Neuronal stem cell (in vitro differentiated cells): ENCODE measurements at places on chromosomes 2 and 18.
A peak's percentile ranks its signal among the peaks of the same experiment; 100 is the strongest.

DNA sequence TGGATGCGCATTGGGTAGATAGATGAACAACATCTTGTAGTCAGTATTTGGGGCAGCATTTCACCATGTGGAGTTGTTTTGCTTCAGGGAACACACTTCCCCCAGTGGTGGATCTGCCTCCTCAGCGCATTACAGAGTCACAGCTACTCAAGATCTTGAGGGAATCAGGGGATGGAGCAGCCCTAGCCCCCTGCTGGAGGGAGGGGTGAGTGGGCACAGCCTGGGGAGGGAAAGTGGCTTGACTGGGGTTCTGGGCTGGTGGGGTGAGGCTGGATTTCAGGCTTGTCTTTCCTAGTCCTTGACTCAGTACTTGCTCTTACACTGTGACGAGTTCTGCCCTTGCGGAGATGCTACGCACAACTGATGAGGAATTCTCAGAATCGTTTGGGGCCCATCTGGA is 271.0 kb upstream of the HS6ST1 start:
- DNase-seq: no peak

- no peak for DNase-seq
Observed at GRCh38 chr18:31267823-31268481, 50.0 kb upstream of the DSG1 start.

GRCh38 chr2:168678153-168678853 is 124.1 kb upstream of the NOSTRIN start:
- no peak for DNase-seq

DNA sequence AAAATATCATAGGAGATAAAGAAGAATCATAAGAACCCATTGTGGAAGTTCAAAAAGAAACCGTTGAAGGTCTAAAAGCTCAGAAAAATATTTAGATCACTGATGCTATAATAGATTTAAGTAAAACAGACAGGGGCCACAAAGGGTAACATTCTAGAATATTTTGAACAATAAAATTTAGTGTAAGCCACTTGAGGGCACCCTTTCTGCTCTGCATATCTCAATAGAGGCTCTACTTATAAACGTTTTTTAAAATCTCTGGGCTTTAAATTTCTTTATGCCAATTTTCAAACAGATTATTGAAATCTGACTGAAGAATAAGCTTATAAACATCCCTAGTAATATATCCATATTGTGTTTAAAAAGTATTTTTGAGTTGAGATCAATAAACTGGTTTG is 57.6 kb upstream of the IL1RL1 start:
- DNase-seq: no peak

GRCh38 chr18:3689986-3690763 is 240.2 kb downstream of the TGIF1 start:
- DNase-seq: no peak

DNA sequence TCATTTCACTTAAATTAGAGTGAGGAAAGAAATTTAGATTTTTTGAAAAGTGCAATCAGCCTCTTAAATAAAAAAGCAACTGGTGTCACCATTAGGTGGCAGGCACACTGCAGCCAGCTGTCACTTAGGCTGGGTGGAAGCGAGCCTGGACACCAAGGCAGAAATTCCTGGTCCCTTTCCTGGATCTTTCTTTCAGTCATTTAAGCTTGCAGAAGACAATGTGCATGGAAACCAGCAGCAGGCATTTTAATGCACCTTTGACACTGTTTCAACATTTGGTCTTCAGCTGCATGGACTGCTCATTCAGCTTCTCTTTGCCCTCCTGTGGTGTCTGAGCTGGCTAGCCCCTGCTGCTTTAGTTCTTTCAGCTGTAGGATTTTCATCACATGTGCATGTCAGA is 61.0 kb downstream of the AQP4 start:
- peak; percentile 26 for DNase-seq

- no peak for DNase-seq
Observed at GRCh38 chr18:10783941-10784340, 258.1 kb downstream of the NAPG start.

DNA sequence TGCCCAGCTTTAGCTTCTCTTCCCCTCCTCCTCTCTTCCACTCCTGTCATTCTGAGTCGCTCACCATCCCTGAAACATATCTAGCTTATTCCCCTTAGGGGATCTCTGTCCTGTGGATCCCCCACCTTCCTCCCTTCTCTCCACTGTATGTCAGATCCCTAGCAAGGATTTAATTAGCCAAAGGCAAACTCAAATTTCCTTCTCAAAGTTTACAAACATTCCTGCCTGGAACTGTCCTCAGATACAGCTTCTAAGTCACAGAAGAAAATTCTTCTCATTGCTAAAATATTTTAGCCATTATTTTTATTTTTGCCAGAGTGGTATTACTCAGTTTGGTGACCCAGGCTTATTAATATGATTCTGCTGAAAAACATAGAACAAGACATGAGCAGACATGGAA is 315.3 kb downstream of the CYP26B1 start:
- no peak for DNase-seq

GRCh38 chr2:171553858-171554257 is 31.6 kb downstream of the CYBRD1 start:
- DNase-seq: no peak

DNA sequence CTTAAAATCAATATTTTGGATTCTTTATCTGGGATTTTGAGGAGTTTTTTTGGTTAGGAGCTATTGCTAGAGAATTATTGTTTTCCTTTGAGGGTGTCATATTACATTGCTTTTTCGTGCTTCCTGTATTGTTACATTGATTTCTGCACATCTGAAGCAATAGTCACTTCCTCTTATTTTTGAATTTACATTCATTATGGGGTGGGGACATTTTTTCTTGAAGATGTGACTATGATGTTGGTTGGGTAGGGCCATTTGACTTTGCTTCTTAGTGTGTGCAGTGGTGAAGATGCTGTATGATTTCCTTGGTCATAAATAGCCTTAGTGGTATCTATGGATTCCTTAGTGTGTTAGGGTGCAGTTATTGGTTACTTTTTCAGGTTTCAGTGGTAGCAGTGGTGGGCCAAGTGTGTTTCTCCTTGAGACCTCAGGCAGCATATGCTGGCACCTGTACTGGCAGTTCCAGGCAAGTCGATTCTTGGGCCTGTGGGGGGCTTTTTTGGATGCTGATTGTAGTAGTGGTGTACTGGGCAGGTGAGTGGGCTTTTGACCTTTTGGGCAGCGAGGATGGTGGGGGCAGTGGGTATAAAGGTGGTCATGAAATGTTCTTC is 61.8 kb downstream of the ARHGAP25 start:
- DNase-seq: no peak

DNA sequence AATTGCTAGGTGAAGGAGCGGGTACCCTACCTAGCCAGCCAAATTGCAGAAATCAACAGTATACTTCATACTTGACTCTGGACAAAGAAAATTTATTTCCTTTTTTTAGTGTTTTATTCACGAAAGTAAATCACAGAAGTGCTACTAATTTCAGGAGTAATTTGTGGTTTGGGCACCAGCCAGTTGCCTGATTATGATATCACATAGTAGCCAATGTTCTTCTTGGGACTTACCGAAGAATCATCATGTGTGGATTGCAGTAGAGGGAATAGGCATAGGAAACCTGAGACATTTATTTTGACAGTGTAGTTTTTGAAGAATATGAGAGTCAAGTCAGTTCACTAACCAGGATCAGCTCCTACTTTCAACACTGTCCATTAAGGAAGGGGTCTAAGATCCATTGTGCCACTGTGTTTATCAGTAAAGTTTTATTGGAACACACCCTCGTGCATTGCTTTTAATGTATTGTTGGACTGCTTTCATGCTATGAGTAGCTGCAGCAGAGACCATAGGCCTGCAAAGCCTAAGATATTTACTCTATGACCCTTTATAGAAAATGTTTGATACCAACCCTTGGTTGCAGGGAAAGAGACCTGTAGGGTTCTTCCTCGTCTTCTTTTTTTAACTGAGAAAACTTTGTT is 32.1 kb downstream of the TNFRSF11A start:
- DNase-seq: no peak

DNA sequence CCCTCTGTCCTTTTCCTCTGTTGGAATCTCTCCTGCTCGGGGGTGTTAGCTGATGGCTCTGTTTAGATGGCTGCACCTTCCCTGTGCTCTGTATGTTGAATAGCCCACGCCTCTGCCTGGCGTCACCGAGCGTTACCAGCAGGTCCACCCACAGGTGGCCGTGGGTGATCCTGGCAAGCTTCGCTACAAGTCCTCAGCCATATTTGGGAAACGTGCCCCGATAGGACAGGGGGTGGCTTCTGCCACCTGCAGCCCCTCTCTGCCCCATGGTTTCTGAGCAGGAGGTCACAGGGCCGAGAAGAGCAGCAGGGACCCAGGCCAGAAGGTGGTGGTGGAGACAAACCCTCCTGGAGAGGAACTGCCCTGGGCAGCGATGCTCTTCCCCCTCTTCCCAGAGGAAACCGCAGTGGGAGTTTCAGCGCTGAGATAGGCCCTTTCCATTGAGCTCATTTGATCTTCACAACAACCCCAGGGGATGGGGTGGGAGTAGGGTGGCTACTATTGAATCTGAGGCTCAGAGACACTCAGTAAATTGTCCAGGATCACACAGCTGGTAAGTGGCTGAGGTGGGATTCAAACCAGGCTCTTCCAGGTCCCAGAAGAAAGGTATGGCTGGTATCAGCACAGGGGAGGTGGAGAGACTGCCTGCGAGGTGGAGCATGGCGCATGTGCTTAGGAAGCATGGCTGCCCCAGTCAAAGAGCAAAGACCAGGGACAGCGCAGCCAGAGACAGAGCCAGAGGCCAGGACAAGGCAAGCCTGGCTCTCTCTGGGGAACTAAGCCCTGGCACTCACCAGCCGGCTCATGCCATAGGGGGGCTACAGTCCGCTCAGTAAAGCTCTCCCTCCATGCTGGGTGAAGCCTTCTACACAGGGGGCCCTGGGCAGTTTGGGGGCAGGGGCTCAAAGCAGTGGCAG is 15.0 kb downstream of the NGEF start:
- DNase-seq: no peak

- DNase-seq: no peak
Observed at GRCh38 chr18:54159906-54160305, 64.6 kb downstream of the MBD2 start.

DNA sequence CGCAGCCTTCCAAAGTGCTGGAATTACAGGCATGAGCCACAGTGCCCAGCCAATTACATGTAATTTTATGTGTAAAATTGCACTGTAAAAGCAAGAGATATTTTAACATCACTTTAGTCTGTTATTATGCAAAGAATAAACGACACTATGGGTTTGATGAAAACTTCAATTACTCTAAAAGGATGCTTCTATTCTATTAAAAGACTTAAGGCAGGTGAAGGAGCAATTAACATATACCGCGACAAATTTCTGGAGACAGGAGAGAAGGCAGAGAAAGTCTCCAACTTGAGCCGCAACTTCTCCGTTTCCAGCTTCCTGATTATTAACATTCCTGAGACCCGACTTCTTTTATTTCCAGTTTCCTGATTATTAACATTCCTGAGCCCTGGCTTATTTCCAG is 53.7 kb downstream of the FAM210A start:
- DNase-seq: no peak

DNA sequence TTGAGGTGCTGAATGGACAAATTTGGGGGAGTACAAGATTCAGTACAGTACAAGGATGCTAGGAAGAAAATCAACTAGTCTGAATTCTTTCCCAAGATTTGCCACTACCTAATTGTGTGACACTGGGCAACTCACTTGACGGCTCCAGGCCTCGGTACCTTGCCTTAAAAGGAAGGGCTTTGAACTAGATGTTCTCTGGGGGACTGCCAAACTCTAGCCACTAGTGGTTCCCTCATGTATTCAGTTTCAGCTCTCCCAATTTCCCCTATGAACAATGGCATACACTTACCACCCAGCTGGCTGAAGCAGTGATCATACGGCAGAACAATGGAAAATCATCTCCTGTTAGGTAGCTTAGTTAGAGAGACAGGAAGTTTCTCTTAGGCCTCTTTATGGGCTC is 73.4 kb downstream of the VWC2L start:
- no peak for DNase-seq

- no peak for DNase-seq
Observed at GRCh38 chr18:13574761-13575160, 151.6 kb downstream of the FAM210A start.

GRCh38 chr2:30622452-30622851 is 175.4 kb downstream of the LCLAT1 start:
- no peak for DNase-seq

GRCh38 chr2:84966731-84967130 is 4.2 kb upstream of the KCMF1 start:
- DNase-seq: no peak

DNA sequence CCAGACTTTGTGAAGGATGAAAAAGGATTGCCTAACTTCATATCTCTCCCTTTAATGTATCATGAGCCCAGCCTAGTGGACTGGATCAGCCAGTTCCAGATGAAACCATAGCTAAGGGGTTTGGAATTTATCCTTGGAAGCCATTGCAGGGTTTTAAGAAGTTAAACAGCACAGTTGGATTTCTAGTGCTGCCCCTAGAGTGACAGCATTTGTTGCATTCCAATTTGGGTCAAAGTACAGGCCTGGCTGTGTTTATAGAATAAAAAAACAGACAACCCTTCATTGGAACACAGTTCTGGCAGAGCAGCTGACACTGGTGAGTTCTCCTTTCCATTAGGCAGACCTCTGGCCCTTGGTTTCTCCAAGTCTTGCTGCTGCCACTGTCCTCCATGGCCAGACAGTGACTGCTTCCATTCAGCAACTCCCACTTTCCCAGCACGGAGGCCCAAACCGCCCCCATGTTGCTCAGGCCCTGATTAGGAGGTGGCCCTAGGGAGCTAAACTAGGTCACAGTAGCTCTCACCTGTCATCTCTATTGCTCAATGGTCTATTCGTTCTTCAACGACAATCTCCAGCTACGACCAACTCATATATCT is 8.0 kb downstream of the GPR39 start:
- DNase-seq: no peak

DNA sequence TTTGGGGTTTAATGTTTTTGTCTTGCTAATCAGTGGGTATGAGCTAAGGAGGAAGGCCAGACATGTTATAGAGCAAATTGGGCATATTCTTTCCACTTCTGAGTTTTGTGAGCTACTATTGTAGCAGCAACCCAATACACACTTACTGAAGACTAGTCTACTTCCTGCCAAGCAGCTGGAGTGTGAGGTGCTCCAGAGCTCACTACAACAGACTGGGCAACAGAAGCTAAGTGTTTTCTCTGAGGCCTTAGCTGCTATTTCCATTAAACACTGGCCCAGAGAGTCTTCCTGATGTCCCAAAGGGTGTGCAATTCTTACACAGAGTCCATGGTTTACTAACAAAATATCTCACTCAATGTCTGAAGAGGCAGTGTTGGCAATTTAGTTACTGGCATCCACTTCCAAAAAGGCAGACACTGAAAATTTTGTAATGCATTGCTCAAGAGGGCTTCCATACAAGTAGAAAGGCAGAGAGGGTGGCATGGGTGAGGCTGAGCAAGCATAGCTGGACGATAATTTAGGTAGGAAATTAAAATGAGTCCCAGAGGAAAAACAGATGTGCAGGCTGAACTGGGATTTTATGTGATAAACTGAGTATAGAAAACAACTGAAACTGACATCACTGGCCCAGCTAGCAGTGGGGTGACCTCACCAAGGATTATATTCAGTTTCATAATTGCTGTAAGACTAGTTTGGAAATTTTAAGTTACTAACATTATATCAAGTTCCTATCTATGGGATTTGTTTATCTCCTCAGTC is 68.6 kb downstream of the ZC3H6 start:
- no peak for DNase-seq
